Osteocyte (in vitro differentiated cells): ENCODE measurements at places on chromosomes 1 and 21.
A peak's percentile ranks its signal among the peaks of the same experiment; 100 is the strongest.

GRCh38 chr21:38848187-38848609 is 42.5 kb downstream of the ETS2 start:
- peak; percentile 57 for DNase-seq

DNA sequence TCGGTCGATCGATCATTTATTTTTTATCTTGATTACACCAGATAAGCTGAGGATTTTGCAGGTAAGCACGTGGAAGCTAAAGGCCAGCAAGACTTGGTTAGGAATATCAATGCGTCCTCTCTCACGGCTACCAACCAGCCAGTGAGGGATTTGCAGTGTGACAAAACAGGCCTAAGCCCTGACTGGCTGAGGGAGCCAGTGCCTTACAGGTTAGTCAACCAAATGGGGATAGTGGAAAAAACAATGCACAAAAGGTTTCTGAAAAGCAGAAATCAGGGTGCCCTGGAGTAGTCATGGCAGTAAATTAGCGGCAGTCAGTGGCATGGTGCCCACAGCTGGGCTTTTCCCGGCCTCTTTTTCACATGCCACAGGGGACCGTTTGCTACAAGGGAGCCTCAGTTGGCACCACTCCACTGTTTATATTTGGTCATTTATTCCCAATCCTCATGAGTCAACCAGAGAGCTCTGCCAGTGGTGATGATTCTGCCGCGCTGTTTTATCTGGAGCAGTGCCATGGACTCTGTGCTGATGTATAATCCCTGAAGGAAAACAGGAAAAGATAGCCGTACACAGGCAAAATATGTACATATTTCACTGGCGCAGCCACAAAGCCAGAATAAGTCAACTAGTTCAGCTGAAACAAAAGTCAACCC is 167.6 kb downstream of the RHOU start:
- DNase-seq = peak; percentile 92

DNA sequence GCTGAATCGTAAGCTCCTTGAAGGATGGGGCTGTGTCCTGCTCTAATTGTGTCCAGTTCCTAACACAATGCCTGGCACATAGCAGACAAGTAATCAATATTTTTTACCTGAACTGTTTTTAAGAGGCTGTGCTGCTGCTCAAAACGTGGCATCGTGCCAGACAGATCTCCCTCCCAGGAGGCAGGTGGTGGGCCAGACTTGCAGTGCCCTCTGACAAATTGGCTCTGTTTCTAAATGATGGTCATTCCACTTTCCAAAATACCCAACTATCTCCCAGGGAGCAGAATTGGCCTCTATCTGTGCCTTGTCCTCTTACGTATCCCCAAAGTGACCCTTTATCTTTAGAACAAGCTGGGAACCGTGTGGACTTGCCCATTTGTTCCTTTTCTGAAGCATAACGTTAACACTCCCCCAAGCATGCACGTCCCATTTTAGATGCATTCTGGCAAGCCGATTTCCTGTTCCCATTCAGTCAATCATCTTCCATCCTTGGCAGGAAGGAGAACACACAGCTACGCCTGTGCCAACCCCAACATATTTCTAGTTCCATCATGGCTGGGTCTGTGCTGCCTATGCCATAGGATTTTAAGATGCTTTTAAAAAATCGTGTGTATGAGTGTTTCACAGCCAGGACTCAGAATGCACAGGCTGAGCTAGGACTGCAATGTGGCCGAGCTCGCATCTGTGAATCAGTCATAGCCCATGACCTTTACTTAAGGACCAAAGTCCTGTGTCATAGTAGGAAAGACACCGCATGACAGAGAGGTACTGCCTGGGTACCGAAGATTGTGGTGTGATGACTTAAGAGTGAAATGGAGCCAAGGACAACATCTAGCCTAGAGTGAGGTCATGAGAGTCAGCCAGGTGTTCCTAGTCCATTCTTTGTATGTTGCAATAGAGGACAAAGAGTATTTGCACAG is 408.6 kb downstream of the PRDM2 start:
- no peak for DNase-seq

GRCh38 chr1:18556364-18556763 is 74.3 kb upstream of the PAX7 start:
- no peak for DNase-seq

- no peak for DNase-seq
These were observed 143.9 kb downstream of the NOS1AP start for GRCh38 chr1:162213281-162213912.

- DNase-seq = no peak
These were observed 109.6 kb downstream of the PCP4 start for GRCh38 chr21:39976800-39977199.

DNA sequence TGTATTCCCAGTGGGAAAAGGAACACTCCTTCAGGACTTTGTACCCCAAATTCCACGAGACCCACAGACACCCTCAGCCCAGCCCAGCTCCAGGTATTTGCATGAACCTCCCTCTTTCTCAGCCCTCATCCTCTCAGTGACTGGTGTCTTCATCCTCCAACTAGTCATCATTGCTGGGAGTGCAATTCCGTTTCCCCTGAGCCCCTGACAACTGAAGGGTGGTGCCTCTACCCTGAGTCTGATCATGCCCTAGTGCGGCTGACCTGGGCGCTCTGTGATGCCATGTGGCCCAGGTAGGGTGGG is 3.8 kb upstream of the ZNF692 start:
- peak; percentile 84 for DNase-seq

- DNase-seq = peak; percentile 59
These were observed 266.0 kb downstream of the PTPRU start for GRCh38 chr1:29502225-29502910.
